ENCODE measurements at places on chromosomes 12 and 14.
A peak's percentile ranks its signal among the peaks of the same experiment; 100 is the strongest.

DNA sequence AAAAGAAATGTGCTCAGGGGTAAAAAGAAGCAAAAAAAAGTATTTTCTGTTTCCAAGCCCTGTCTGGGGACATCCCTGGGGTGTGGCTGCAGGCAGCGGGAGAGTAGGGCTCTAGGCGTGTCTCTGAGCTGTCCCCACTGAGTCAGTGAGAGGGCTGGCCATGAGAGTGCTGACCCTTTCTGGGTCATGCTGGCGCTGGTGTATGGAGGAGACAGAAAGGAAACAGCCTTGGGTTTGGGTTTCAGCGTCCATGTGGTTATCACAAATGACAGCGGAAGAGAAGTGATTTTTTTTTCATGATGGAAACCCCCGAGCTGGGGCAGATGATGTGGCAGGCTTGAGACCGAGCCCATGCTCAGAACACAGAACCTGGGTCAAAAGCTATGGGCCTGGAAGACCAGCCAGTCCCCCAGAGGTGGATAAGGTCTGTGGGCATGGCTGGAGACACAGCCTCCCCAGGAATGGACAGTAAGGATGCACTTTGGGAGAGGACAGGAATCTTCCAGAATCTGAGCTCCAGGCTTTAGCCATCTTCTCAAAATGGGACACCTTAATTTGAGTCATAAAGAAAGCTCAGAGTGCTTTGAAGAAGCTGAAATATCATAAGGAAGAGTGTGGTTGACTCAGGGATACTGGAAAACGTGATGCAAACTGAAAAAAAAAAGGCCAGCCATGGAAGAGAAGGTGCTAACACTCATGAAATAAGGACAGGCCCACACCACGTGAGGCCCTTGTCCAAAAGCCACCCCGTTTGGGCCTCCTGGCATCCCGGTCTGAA, 36.2 kb downstream of the SYNE3 start:
- no peak for DNase-seq

DNA sequence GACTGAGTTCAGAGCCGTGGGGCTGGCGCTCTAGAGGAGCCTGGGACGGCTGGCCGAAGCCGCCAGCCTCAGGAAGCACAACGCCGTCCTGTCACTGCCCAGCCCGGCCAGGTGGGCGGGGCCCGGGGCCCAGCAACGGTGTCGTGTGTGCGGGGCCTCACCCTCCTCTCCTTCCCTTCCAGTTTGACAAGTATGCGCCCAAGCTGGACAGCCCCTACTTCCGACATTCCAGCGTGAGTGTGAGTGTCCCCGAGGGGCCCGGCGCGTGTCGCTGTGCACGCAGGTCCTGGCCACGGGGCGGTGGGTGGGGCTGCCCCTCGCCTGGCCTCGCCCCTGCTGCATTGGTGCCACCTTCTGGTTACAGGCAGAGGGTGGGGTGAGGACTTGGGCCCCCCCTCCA, 38.3 kb downstream of the LRCOL1 start:
- DNase-seq = no peak

- DNase-seq = no peak
Observed at GRCh38 chr12:132484183-132484890, 5.6 kb upstream of the FBRSL1 start.

DNA sequence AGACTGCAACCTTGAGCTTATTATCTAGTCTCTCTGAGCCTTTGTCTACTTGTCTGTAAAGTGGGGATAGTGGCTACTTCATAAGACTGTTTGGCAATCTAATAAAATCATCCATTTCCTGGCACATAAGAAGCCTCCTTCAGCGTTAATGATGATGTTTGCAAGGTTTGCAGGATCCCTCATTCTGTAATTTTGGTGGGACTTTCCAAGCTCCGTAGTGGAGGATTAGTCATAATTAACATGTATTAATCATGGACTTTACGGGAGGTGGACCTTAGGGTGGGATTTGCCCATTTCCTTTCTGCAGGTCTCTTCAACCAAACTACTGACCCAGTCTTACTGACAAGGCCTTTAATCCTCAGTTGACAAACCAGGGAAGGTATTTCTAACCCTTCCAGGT, 66.2 kb downstream of the NTF3 start:
- DNase-seq = no peak

GRCh38 chr12:99436584-99436983, 211.0 kb upstream of the GARIN6 start:
- no peak for DNase-seq

- DNase-seq = peak; percentile 92
Observed at GRCh38 chr12:75260316-75260715, 50.7 kb upstream of the KCNC2 start.

DNA sequence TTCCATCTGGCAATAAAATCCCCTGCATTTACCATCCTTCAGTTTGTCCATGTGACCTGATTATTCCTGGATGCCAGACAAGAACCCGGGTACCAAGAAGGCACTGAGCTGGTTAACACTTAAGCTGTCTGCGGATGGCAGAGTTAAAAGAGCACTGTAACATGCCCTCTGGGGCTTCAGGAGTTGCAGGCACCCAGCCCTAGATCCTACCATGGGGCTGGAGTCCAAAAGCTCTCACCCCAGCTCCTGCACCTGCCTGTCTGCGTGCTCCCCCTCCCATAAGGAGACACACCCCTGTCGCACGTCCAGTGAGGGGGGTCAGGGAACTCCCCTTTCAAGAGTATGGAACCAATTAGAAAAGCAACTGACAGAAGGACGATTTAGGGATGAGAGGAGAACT, 14.6 kb upstream of the FBXO34 start:
- DNase-seq = no peak

DNA sequence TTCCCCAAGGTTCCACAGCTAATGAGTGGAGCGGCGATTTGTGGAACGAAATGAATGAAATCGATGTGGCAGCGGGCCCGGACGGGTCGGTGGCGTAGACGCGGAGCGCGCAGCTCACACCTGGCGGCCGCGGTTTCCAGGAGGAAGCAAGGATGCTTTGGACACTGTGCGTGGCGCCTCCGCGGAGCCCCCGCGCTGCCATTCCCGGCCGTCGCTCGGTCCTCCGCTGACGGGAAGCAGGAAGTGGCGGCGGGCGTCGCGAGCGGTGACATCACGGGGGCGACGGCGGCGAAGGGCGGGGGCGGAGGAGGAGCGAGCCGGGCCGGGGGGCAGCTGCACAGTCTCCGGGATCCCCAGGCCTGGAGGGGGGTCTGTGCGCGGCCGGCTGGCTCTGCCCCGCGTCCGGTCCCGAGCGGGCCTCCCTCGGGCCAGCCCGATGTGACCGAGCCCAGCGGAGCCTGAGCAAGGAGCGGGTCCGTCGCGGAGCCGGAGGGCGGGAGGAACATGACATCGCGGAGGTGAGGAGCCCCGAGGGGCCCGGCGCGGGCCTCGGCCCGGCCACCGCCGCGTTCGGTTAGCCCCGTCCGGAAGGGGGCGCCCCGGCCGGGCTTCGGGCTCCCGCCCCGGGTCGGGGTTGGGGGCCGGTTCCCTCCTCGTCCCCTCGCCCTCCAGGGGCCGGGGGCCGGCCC, at the start of gene PTPN11:
Gene PTPN11 (plus strand): TSS at position 340 of the 689 bp plus-strand sequence. CDS start 165 bp downstream, at position 505.
- peak; percentile 62 for DNase-seq

GRCh38 chr12:87216436-87216835, 812.8 kb downstream of the C12orf50 start:
- DNase-seq = peak; percentile 96

- no peak for DNase-seq
Observed at GRCh38 chr12:25924491-25925001, 33.9 kb upstream of the RASSF8 start.

DNA sequence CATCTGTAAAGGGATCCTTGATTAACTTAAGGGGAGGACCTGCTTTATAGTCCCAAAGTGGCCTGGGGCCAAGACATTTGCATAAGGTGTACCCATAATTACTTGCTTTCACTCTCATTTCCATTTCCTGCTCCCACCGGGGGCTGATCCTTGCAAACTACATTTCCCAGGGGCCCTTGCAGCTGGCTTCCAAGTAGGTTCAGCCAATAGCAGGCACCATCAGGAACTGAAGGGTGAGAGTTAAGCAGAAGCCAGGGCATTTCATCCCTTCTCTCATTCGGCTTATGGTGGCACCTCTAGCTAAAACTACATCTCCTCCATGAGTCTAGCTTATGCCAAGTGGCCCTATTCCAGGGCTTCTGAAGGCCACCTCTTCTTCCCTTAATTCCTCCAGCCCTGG, 88.8 kb downstream of the CCDC60 start:
- no peak for DNase-seq

- DNase-seq = no peak
Observed at GRCh38 chr14:92103363-92103989, 2.9 kb downstream of the ATXN3 start.

GRCh38 chr12:54725233-54725843, 77.2 kb upstream of the DCD start:
- DNase-seq = peak; percentile 9

- peak; percentile 58 for DNase-seq
Observed at GRCh38 chr12:57889500-57889989, 43.0 kb upstream of the CTDSP2 start.

- DNase-seq = no peak
Observed at GRCh38 chr12:92041742-92042141, 103.9 kb downstream of the BTG1 start.

Data from amniotic epithelial cell (primary cell).